ENCODE measurements at places on chromosomes 11 and 22. TPM values are rescaled to one million over a fixed set of nuclear protein-coding genes. Genes with fewer than 3 reads are reported as not detected.

- DNase-seq = no peak
Observed at GRCh38 chr11:36065436-36065835, 121.6 kb downstream of the LDLRAD3 start.

DNA sequence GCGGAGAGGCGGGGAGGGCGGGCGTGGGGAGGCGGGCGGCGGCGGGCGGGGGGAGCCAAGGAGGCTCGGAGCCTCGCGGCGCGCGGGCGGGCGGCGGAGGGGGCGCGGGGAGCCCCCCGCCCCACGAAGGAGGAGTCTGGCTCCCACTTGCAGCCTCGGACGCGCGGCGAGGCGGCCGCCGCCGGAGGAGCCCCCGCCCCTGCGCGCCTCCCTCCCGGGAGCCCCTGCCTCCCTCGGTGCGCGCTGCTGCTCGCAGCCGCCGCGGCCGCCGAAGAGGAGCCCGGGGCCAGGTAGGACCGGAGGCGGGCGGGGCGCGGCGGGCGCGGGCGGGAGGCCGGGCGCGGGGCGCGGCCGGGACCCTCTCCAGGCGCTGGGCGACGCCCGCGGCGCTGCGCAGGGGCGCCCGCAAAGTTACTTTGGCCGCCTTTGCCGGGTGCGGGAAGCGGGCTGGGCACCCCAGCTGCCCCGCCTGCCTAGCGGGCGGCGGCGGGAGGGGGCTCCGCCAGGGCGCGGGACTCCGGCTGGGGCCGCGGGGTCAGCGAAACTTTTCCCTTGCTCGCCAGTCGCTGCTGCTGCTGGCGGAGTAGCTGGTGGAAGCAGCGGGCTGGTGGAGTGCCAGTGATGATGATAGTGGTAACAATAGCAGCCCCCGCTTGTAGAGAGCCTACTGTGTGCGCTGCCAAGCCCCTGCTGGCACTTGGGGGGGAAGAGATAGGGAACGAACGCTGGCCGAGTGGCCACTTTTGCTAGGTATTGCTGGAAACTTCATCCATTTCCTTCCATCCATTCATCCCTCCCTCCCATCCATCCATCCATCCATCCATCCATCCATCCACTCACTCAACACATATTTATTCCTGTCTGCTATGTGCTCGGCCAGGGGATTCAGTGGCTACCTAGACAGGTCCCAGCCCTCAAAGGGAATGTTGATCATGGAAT, at the start of gene MPPED1:
Gene MPPED1 (plus strand): TSS at position 146 of the 939 bp plus-strand sequence. CDS start 12,972 bp downstream, outside the sequence.
- peak; percentile 47 for DNase-seq

DNA sequence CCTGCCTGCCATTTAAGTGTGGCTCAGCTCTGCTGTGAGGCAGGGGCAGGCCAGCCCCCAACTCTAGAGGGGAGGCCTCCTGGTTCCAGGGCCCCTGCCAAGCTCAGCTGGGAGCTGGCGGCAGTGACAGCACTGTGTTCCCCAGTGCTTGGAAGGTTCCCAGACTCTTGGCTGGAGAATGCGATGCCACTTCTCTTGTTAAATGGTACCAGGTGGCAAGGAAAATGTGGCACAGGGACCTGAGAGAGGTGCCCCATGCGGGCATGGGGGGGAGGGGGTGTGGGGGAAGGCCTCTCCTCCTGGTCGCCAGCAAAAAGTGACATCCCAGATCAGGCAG, 8.4 kb upstream of the TNFRSF13C start:
- no peak for DNase-seq

Gene RPS6KB2
- 48.2 TPM for total RNA-seq

Data from GM23338 (cell line).